Frontal cortex (tissue), 4 donors: ENCODE measurements at places on chromosomes 13 and 19. TPM values are rescaled to one million over a fixed set of nuclear protein-coding genes. Genes with fewer than 3 reads are reported as not detected.

DNA sequence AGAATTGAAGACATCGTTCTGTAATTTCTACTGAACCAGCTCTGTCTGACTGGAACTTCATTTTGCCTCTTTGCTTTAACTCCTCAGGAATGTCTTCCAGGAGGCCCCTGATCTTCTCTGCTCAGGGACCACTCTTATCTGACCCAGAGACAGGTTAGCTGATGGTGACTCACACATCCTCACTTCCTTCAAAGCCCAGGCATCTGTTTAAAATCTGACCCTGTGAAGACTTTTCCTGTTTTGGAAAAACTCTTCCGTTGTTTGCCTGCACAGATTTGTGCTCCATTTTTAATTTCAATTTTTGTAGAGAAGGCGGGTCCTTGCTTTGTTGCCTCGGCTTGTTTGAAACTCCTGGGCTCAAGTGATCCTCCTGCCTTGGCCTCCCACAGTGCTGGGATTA is 1.6 kb downstream of the ARL11 start:
- DNase-seq = no peak

GRCh38 chr13:27918918-27919658 is 712 bp upstream of the PDX1 start:
- no peak for DNase-seq

DNA sequence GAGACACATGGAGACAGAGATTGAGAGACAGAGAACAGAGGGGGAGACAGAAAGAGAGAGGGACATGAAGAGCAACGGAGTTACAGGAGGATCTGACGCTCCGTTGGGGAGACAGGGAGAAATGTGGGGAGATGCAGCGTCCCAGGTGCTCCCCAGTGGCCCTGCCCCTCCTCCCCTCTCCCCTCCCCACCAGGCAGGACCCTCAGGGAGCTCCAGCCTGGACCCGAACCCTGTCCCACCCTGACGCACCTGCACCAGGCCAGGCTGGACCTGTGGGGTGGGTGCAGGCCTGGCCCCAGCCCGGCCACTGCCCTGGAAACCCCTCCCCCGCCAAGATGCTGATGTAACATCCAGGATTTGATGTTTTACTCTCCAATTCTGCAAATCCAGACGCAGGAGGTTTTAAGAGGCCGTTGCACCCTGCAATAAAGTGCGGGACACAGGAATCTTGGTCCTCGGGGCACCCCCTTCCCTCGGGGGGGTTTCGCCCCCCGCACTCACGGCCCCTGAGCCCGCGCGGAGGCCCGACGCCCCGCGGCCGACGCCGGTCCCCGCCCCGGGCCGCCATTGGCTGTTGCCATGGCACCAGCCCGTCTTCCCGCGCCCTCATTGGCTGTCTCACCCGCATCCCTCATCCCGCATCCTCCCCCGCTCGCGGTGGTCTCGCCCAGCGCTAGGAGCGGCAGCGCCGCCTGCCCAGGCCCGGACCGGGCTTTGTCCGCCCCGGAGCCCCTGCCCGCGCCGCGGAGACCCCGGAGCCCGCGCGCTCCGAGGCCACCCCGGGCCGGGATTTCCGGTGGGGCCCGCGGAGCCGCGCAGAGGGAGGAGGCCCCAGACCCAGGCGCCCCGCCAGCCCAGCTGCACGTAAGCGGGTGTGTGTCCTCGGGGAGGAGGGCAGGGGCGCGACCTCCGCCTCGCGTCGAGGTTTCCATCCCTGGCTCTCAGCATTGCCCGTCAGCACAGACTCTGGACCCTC is at the start of gene APC2:
Gene APC2 (plus strand): TSS at position 655 of the 976 bp plus-strand sequence. CDS start 2,881 bp downstream, outside the sequence.
- peak; percentile 88 for DNase-seq

- no peak for DNase-seq
Measured at GRCh38 chr19:15893477-15893876, 4.4 kb downstream of the CYP4F2 start.

TMEM255B gene
- not detected for total RNA-seq
